HFFc6 (cell line): ENCODE measurements at places on chromosomes 2 and 18.

GRCh38 chr18:33469699-33470098, 29.2 kb upstream of the CCDC178 start:
- H3K27me3 ChIP-seq = no peaks in the 10 kb centered on the region
- no peak overlapping the region for H3K4me3 ChIP-seq
- no peak overlapping the region for H3K27ac ChIP-seq
- no peak for DNase-seq
- H3K36me3 ChIP-seq = no peaks in the 10 kb centered on the region

DNA sequence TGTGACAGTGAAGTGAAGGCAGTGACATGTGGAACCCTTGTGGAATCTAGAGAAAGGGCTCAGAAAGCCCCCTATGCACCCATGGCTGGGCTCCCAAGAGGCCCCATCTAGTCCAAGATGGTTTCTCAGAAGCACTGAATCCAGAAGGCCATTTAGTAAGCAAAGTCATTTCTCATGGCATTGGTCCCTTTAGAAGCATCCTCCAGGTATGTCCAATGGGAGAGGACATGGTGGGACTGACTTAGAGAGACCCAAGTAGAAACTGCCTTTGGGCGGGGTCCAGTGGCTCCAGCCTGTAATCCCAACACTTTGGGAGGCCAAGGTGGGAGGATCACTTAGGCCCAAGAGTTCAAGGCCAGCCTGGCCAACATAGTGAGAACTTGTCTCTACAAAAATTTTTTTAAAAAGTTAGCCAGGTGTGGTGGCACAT, 72.5 kb upstream of the RMDN2 start:
- H3K36me3 ChIP-seq = no peaks in the 10 kb centered on the region
- peaks cover 2% of the 10 kb centered on the region for H3K27me3 ChIP-seq
- no peak for DNase-seq
- peaks cover 3% of the 10 kb centered on the region for H3K4me1 ChIP-seq

- no peaks in the 10 kb centered on the region for H3K27me3 ChIP-seq
- no peak for DNase-seq
- H3K27ac ChIP-seq = no peak overlapping the region
These were observed 656.0 kb downstream of the TDRD15 start for GRCh38 chr2:21779786-21780185.

GRCh38 chr2:10398496-10398895, 49.6 kb downstream of the ODC1 start:
- no peak overlapping the region for H3K4me3 ChIP-seq
- H3K36me3 ChIP-seq = peaks cover 4% of the 10 kb centered on the region
- no peak for DNase-seq
- peaks cover 22% of the 10 kb centered on the region for H3K4me1 ChIP-seq
- no peak overlapping the region for H3K27ac ChIP-seq

- H3K4me3 ChIP-seq = peak overlapping the region; percentile 76
- H3K4me1 ChIP-seq = peaks cover 79% of the 10 kb centered on the region
- no peaks in the 10 kb centered on the region for H3K36me3 ChIP-seq
- no peaks in the 10 kb centered on the region for H3K27me3 ChIP-seq
These were observed 34.9 kb upstream of the MAT2A start for GRCh38 chr2:85503851-85504777.

GRCh38 chr18:8361941-8362471, 247.2 kb upstream of the RAB12 start:
- no peaks in the 10 kb centered on the region for H3K36me3 ChIP-seq
- no peak overlapping the region for H3K4me3 ChIP-seq
- no peaks in the 10 kb centered on the region for H3K27me3 ChIP-seq
- H3K27ac ChIP-seq = no peak overlapping the region
- H3K4me1 ChIP-seq = peaks cover 3% of the 10 kb centered on the region
- no peak for DNase-seq
